ENCODE measurements at places on chromosomes 1 and 21.

GRCh38 chr1:42040159-42040558 lies 113.1 kb upstream of the GUCA2B start:
- no peak for DNase-seq

DNA sequence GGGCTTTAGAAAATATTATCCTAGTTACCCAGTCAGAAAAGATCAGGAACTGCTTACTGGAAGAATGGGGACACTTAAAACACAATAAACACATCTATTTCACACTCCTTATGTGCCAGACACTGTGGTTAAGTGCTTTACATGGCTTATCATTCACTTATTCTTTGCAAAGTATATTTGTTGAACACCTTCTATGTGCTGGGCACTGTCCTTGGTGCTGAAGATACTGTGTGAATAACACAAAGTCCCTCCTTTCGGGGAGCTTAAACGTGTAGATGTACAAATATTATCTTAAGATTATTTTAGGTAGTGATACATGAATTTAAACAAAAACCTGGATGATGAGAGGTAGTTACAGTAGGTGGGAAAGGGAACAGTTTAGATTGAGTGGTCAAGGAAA lies 169.3 kb downstream of the ST6GALNAC5 start:
- peak; percentile 60 for DNase-seq

DNA sequence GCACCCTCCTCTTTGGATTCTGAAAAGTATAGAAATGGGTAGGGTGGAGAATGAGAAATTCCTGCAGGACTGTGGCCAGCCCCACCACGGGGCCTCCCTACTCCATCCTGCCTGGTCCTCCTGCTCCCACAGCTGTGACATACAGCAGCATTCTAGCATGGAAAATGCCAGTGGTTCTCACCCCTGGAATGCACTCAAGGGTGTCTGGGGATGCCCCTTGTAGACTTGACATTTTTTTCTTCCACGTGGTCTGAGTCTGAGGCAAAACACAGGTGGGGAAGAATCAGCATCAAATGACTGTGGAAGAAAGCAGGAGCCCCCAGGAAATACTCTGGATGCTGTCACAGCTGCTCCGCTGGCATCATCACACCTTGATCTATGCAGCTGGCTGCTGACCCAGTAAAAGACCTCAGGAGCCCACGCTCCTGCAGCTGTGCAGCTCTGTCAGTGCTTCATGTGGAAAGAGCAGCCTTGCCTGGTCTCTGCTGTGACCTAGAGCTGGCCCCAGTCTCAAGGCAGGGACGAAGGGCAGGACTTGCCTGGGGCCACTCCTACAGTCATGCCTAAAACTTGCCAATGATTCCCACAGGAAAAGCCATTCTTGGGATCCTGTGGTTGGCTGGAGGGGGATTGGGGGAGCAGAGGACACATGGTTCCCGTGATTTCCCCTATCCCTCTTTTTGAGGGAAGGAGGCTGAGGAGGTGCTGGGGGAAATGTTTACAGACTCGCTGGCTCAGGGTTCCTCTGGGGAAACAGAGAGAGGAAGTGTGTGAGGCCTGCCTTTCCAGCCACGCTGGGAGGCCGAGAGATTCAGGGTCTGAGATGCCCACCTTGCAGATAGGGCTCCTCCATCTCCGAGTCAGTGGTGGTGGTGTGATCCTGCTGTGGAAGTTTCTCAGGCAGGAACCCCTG lies 10.8 kb upstream of the A3GALT2 start:
- no peak for DNase-seq

- no peak for DNase-seq
Measured at GRCh38 chr1:24032981-24033380, 52.9 kb upstream of the SRSF10 start.

DNA sequence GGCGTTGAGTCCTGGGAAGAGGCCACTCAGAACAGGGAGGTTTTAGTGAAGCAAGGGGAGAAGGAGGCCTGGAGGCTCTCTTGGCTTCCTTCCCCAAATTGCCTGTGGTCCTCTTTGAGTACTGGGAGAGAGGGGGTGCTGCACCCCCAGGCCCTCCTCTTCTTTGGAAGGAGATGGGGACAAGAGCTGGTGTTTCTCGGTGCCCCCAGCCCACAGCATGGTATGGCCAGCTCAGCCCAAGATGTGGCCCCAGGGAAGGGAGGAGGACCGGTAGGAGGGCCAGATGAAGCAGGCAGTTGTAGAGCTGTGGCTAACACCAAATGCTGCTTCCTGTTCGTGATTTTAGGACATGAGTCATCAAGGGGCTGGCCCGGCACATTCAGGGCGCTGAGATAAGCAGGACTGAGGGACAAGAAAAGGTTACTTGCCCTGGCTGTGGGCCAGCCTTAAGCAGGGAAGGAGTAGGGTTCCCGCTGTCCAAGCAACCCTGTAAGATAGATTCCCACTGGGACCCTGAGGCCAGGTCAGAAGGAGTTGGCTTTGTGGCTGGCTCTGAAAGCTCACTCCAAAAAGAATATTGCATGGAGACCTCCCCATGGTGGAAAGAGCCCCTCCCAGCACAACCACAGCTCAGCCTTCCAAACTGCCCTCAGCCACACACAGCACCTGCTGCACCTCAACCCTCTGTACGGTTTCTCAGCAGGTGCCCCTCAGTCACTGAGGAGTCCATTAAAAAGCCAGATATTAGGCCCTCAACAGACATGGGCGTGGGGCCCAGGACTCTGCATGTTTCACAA lies 4.9 kb upstream of the TNFRSF1B start:
- peak; percentile 80 for DNase-seq

DNA sequence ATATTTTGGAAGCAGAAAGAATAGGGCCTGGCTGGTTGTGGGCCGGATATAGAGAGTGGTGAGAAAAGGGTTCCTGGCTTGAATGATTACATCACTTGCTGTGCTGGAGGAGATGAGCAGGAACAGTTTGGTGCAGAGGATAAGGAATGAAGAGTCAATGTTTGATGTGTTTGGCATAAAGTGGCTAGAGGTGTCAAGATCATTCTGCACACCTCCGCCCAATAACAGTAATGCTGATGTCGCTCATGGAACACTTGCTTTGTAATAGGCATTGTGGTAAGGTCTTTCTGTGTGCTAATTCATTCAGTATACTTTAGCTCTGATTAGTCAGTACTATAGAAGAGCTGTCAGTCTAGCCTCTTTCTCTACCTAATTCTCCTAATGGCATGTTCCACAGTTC lies 48.0 kb upstream of the RAVER2 start:
- DNase-seq: no peak

GRCh38 chr1:32128964-32129363 lies 21.1 kb downstream of the KPNA6 start:
- no peak for DNase-seq

DNA sequence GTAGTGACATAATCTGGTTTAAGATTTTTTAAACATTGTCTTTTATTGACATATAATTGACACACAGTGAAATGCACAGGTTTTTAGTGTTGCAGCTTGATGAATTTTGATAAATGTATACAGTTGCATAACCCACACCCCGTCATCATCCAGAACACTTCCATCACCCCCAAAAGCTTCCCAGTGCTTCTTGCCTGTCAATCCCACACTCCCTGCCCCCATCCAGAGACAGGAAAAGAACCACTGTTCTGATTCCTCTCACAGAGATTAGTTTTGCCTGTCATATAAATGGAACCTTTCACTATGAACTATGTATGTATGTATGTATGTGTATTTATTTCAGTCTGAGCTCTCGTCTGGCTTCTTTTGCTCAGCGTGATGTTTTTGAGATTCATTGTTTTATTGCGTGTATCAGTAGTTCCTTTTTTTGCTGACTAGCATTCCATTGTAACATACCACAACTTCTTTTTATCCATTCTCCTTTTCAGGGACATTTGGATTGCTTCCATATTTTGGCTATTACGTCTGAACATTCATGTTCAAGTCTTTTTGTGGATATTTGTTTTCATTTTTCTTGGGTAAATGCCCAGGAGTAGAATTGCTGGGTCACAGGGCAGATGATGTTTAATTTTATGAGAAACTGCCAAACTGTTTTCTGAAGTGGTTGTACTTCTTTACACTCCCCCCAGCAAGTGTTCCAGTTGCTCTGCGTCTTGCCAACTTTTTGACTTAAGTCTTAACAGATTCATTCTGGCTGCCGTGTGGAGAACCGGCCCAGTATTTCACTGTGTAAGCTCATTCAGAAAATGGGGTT lies 8.7 kb downstream of the UBIAD1 start:
- peak; percentile 89 for DNase-seq

- DNase-seq: no peak
Measured at GRCh38 chr1:8026976-8027747, 1.1 kb upstream of the ERRFI1 start.

GRCh38 chr1:98059620-98060019 lies 138.8 kb upstream of the DPYD start:
- DNase-seq: peak; percentile 53

DNA sequence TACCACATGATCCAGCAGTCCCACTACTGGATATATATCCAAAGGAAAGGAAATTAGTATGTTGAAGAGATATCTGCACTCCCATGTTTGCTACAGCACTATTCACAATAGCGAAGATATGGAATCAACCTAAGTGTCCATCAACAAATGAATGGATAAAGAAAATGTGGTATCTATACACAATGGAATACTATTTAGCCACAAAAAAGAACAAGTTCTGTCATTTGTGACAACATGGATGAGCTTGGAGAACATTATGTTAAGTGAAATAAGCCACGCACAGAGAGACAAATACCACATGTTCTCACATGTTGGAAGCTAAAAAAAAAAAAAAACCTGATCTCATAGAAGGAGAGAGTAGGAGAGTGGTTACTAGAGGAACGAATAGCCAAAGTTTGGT lies 17.7 kb downstream of the ATPAF1 start:
- DNase-seq: no peak

DNA sequence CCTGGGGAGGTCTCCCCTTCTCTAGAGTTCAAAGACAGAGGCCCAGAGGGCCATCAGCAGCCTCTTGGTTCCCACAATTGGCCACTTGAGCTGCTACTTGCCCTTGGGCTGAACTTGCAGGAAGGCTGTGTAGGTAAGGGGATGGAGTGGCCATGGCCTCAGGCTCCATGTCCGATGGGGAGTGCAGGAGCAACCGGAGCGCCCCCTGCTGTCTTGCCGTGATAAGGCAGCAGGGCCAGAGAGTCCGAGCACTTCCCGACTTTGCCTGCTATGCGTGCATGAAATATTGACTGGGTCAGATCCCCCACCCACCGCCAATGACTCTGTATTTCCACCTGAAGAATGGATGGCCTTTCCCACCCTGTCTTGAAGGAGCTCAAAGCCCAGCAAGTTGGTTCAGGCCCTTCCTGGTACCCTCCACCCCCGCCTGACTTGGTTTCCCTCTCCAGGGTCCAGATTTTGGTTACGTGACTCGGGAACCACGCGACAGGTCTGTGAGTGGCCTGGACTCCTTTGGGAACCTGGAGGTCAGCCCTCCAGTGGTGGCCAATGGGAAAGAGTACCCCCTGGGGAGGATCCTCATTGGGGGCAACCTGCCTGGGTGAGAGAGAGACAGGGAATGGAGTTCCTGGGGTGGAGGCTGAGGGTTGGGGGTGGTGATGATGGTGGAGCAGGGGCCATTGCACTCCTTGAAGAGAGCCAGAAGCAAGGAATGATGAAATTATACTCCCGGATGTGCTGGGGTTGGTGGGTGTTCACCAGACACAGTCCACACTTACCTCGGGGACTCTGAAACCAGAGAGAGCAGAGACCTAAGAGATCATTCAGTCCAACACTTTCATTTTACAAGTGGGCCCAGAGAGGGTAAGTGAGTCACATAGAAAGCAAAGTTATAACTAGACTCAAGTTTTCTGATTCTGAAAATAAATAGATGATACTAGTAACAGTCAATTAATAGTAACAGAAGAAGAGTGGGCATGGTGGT lies 25.6 kb downstream of the PADI3 start:
- DNase-seq: peak; percentile 39

GRCh38 chr1:180644526-180645192 lies 12.8 kb downstream of the XPR1 start:
- DNase-seq: no peak

GRCh38 chr1:158809256-158809655 lies 21.9 kb upstream of the MNDA start:
- DNase-seq: no peak

DNA sequence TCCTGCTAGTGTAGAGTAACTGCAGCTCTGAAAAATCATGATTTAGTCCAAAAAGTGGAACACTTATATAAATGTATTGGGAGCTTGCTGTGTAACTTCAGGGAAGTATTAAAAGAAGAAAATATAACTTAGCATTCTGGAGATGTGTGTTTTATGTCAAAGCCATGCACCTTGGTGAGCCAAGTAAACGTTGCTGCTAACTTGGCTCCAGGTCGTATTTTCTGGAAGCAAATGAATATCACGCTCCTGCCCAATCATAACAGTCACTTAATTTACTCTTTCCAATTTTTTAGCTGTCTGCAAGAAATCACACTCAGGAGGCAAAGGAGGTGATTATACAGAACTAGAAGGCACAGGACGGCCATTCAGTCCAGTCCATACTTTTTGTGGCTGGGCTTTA lies 61.1 kb downstream of the DOP1B start:
- no peak for DNase-seq

- DNase-seq: no peak
Measured at GRCh38 chr1:99672530-99673213, 26.8 kb downstream of the PALMD start.

DNA sequence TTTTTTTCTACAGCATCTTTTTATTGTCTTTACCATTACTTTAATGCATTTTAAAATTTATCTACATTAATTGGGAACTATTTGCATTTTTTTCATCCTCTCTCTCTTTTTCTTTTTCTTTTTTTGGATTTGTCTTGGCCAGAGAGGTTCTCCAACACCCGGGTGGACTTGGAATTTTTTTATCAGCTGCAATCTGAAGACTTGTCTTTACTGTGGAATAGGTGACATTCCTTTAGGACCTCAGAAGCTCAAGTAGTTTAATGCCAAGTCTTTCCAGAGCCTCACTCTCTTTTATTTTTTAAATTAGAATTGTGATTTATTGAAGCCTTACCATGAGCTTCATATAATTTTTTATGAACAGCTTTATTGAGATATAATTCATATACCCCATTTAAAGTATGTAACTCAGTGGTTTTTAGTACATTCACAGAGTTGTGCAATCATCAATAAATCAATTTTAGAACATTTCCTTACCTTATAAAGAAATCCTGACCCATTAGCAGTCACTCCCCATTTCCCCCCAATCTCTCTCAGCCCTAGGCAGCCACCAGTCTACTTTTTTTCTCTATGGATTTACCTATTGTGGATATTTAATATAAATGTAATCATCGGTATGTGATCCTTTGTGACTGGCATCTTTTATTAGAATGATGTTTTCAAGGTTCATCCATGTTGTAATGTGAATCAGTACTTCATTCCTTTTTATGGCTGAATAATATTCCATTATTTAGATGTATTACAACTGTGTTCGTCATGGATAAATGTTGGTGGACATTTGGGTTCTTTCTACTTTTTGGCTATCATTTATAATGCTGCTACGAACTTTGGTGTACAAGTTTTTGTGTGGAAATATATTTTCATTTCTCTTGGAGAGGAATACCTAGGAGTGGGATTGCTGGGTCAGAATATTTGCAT lies 6.2 kb downstream of the TUFT1 start:
- peak; percentile 39 for DNase-seq

All from fibroblast of skin of right quadriceps (primary cell).